ENCODE measurements at places on chromosomes 16 and 17.
A peak's percentile ranks its signal among the peaks of the same experiment; 100 is the strongest.

- DNase-seq = no peak
Measured at GRCh38 chr17:79874329-79874981, 35.2 kb upstream of the CBX4 start.

- DNase-seq = no peak
Measured at GRCh38 chr17:29102741-29103181, 59.8 kb downstream of the PIPOX start.

DNA sequence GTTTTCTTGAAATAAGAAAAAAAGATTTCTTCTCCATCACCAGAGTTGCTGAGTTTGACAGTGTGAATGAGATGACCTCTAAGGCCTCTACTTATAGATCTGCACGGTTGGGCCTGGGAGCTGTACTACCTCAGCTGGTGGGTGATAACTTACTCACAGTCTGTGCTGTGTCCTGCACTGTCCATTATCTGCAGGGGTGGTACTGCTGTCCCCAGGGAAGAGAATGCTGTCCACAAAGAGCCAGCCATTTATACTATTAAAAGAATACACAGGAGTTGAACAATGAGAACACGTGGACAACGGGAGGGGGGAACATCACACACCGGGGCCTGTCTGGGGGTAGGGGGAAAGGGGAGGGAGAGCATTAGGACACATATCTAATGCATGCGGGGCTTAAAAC lies 655.3 kb downstream of the WWOX start:
- DNase-seq = no peak

- no peak for DNase-seq
Measured at GRCh38 chr16:30136971-30137605, 14.1 kb upstream of the MAPK3 start.

- no peak for DNase-seq
Measured at GRCh38 chr17:78986048-78986648, 6.4 kb upstream of the LGALS3BP start.

- no peak for DNase-seq
Measured at GRCh38 chr17:70091005-70091568, 16.1 kb downstream of the KCNJ16 start.

GRCh38 chr16:84303023-84303422 lies 8.3 kb downstream of the WFDC1 start:
- DNase-seq = no peak

- DNase-seq = no peak
Measured at GRCh38 chr16:53605831-53606400, 97.7 kb downstream of the RPGRIP1L start.

DNA sequence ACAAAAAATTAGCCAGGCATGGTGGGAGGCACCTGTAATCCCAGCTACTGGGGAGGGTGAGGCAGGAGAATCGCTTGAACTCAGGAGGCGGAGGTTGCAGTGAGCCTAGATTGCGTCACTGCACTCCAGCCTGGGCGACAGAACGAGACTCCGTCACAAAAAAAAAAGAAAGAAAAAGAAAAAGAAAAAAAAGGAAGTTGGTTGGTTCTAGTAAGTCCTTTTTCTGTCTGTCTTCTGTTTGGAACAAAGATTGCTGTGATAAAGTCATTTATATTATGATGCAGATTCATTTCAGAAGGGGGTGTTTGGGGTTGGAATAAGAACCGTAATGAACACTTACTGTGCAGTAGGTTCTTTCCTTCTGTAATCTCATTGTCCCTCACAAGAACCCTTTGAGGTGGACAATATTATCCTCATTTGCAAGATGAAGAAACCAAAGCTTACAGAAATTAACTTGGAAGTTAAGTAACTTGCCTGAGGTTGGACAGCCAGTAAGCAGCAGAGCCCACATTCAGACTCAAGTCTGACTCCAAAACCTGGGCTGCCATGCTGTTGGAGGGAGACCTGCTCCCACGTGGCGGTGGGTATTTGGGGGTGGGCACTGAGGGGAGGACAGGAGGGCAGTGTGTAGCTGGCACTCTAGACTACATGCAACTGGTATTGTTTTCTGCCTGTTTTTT lies 10.3 kb downstream of the MINK1 start:
- no peak for DNase-seq

DNA sequence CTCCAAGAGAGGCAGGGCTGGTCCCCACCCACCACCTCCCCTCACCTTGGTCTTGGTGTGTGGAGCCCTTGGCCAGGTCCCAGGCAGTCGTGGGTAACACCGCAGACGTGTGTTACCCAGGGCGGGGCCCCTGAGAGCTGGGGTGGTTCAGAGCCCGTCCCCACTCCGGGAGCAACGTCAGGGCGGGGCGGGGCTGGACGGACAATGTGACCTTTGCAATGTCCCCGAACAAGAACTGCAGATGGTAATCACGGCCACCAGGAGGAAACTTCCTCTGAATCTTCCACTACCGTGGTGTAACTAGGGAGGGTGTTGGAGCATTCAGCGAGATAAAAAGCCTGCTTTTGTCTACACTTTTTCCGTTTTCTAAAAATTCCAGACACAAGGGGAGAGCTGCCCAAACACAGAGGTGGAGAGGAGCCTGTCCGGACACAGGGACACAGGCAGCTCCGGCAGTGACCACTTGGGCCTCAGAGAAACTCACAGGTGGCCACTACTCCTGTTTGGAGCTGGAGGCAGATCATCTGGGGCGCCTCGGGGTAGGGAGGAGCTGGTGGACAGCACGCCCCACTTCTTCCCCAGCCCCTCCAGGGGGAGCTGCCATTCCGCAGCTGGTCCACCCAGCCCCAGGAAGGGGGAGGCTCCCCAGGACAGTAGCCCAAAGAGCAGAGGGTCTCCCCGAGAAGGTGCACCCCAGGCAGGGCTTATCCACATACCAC lies 14.2 kb upstream of the SLC38A10 start:
- no peak for DNase-seq

GRCh38 chr16:11372829-11373306 lies 27.6 kb downstream of the RMI2 start:
- no peak for DNase-seq

DNA sequence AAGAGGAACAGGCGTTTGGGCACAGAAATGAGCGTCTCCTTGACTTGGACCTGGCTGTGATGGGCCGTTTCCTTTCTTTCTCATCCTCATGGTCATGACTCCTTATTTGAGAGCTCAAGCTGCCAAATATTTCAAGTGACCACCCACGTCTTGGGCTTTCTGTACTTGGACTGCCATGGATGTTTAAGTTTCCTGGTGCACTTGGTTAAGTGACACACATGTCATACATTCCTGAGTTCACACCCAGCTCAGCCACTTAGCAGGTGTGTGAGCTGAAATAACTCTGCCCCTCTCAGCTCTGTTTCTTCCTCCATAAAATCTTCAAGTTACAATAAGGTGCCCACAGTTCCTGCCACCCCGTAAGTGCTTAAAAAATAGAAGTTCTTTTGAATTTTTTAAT lies 114.5 kb downstream of the CLEC16A start:
- no peak for DNase-seq

DNA sequence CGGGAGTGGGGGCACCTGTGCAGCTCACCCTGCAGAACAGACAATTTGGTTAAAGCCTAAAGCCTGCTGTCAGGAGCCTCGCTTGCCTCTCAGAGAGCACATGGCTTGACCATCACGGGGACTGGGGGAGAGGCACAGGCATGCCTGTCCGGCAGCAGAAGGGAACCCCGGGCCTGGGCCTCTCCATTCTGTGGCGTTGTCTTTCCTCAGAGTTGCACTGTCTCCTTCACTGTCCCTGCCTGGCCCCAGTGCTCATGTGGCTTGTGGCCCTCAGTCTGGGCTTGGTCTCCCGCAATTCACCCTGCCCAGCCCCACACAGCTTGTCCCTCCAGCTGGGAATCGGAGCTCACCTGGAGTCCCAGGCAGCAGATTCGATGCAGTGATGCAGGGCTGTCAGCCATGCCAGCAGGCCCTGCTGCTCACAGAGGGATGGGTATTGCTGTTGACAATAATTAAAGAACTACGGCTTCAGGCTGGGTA lies 189.9 kb downstream of the SEC14L1 start:
- DNase-seq = no peak

DNA sequence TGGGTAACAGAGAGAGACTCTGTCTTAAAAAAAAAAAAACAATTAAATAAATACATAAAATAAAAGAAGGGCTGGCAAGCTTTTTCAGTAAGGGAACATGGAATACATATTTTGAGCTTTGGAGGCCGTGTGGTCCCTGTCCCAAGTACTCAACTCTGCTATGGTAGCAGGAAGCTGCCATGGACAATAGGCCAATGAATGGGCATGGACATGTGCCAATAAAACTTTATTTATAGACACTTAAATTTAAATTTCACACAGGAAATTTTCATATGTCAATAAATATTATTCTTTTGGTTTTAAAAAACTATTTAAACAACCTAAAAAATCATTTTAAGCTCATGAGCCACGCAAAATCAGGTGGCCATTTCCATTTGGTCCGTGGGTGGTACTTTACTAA lies 3.8 kb downstream of the OTOA start:
- DNase-seq = no peak

- DNase-seq = no peak
Measured at GRCh38 chr17:54780238-54780637, 120.4 kb upstream of the TOM1L1 start.

DNA sequence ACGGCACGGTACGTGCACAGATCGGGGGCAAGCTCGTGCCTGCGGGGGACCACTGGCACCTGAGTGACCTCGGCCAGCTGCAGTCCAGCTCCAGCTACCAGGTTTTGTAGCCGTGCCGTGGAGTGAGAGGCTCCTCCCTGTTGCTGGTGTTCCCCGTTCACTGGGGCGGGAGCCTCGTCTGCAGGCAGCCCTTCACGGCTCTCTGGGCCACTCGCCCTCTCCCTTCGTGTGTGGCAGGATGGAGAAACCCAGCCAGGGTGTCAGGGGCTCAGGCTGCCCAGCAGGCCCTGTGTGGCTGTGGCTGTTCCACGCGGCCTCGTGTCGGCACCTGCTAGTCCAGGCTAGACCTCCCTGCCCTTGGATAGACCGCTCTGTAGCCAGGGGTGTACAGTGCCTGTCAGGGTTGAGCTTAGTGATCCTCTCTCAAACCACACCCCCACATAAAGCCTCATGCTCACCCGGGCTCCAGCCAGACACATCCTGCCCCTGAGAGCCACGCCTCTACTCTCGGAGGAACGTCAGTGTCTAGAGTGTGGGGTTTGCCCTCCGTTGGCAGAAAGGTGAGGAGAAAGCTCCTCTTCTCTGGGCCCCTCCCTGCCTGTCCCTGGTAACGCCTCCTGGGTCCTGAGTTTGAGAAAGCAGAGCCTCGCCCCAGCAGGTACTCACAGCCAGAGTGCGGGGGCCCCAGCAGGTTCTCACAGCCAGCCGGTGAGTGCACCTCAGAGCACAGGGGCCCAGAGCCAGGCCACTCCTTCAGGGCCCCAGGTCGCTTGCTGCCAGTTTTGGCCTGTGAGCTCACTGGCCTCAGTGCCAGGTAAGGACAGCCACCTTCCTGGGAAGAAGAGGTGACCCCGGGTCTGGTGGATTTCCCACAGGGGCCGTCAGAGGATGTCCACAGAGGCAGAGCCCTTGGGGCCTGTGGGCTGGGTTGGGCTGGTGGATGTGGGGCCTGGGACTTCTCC lies 27.7 kb downstream of the NME3 start:
- DNase-seq = no peak

DNA sequence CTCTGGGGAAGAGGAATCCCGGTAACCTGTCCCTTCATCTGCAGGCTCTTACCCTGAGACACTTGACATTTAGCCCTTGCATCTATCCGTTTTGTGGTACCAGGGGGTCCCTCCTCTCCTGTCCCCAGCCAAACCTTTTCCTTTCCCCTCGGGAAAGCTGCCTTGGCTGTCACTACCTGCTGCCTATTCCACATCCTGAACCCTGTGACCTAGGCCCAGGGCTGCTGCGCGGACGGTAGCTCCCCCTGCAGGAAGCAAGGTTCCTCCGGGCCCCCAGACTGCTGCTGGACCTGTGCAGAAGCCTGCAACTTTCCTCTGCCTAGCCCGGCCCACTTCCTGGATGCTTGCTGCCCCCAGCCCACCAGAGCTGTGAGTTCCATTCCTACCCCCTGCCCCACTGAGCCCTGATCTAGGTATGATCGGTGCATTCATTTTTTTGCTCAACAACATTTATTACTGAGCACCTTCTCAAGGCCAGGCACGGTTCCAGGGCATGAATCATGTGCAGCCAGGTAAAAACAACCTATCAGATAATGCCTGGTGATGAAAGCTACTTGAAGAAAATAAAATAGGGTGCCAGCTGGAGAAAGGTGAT lies 10.5 kb upstream of the ALDOA start:
- DNase-seq = no peak

- DNase-seq = no peak
Measured at GRCh38 chr16:85149776-85150175, 37.5 kb upstream of the CIBAR2 start.

DNA sequence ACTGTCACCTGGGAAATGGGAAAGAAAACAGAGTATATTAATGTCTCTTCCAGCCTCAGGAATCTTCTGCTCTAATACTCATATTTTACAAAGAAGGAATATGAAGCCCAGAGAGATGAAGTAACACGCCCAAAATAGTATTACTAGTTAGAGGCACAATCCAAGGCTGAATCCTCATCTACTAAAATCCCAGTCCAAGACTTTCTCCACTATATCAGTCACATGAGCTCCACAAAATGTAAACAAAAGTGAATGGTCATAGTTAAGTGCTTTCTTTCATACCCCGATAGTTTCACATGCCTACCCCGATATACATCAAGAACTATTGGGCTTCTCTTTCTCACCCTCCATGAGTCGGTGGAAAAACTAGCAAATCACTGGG lies 965 bp downstream of the INTS2 start:
- DNase-seq = no peak

DNA sequence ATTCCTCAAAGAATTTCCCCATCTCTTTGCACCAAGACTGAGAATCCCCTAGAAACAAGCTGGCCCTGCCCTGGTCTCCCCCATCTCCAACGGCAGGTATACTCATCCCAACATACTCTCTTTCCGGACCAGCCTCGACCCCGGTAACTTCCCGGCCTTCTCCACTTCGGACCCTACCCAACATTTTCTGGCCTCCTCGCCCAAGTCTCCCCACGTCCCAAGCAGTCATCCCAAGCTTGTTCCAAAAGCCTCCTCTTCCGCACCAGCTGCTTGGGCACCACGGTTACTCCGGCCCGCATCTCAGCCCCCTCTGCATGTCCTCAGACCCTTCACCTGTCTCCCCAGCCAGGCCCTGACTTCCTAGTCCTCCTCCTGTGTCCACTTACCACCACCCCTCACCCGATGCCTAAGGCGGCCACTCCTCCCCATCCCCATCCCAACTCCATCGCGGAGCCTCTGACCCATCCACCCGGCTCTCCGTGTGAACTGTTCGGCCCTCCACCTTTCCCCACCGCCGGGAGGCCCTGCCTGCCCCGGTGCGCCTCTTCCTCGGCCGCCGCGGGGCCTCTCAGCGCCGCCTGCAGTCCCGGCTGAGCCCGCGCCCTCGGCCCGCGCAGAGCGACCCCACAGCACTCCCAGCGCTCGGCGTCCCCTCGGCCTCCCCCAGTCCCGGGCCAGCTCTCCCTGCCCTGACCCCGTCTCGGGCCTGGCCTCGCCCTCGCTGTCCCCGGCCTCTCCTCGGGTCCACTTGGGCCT lies 994 bp downstream of the PITPNA start:
- peak; percentile 12 for DNase-seq

GRCh38 chr17:4334332-4334731 lies 32.1 kb downstream of the UBE2G1 start:
- DNase-seq = no peak
